ENCODE measurements at places on chromosomes 3 and 15.

GRCh38 chr3:20539666-20540065, 353.7 kb upstream of the SGO1 start:
- no peak for DNase-seq

DNA sequence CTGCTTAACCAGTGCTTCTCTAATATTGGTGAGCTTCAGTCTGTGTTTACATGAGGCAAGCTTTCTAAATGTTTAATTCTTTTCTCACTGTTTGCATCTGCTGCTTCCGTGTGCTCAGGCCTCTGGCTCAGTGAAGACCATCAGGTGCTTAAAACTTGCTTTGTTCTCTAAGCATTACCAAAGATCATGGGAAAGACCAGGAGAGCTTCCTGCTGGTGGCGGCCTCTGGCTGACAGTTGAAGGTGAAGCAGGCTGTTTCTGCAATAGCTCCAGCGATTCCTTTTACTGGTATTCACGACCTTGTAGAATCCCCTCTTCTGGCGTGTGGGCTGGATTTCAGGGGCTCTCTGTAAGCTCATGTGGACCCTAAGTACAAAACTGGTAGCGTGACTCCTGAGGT, 45.1 kb downstream of the EDEM1 start:
- DNase-seq = no peak

DNA sequence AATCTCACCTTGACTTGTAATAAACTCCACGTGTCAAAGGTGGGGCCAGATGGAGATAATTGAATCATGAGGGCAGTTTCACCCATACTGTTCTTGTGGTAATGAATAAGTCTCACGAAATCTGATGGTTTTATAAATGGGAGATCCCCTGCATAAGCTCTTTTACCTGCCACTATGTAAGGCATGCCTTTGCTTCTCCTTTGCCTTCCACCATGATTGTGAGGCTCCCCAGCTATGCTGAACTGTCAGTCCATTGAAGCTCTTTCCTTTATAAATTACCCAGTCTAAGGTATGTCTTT, 45.5 kb downstream of the SUCNR1 start:
- DNase-seq = no peak

GRCh38 chr3:183494341-183494740, 61.2 kb downstream of the KLHL6 start:
- no peak for DNase-seq

DNA sequence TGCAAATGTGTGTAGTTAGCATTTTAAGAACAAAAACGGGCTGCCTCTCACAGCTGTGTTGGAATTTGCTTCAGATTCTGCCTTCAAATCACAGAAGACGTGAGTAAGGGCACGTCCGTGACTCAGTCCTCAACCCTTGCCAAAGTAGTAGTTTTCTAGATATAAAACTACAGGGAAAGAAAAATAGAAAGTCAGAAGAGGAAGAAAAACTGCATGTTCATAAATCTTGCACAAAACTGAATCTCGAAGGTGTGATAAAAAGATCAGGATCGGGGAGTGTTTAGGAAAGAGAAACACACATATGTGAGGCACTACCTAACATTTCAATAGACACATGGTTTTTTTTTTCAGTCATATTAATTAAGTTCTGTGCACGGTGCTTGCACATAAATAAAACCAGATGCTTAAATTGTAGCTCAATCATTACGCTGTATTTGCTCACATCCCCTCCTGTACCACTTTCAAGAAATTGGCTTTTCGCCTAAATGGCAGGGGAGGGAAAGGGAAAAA, 71.7 kb downstream of the P3H2 start:
- DNase-seq = no peak

DNA sequence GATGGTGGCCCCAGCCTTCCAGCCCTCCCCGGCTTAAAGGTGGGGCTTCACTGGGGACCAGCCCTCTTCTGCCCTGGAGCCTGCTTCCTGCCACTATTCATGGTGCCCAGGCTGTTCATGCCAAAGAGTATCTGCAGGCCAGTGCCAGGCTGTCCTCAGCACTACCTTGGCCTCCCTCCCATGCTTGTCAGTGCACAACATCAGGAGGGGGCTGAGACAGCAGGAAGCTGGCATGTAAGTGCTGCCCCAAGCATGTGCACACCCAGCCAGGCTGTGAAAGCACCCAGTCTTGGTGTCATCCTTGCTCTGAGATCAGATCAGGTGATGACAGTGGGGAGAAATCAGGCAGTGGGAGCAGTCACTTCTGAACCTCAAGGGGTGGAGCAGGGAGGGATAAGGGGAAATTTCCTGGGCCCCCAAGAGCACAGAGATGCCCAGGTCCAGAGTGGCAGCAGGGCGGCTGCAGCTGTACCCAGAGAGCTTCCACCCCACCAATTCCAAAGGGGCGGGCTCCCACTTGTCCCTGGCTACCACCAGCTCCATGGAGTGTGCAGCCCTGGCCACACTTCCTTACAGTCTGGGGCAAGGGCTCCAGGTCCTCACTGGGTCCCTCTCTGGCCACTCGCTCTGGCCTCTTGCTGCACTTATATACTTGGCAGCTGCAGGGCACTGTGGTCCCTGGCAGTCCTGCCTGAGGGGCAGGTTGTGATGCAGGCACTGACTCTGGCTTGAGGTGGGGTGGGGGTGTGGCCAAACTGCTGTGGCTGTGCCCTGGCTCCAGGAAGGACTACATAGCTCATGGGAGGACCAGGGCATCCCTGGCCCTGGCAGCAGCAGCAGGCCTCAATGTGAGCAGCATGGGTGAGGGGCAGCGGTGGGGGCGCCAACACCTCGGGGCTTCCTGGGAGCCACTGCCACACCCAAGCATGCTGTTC, 91.4 kb upstream of the TNFSF10 start:
- no peak for DNase-seq

GRCh38 chr15:49900006-49900902, 218.8 kb downstream of the ATP8B4 start:
- no peak for DNase-seq

All from activated gamma-delta T cell treated with Interleukin-2 at 50 U/mL for 16 hours (primary cell).